ENCODE measurements at places on chromosomes 13 and 19.

DNA sequence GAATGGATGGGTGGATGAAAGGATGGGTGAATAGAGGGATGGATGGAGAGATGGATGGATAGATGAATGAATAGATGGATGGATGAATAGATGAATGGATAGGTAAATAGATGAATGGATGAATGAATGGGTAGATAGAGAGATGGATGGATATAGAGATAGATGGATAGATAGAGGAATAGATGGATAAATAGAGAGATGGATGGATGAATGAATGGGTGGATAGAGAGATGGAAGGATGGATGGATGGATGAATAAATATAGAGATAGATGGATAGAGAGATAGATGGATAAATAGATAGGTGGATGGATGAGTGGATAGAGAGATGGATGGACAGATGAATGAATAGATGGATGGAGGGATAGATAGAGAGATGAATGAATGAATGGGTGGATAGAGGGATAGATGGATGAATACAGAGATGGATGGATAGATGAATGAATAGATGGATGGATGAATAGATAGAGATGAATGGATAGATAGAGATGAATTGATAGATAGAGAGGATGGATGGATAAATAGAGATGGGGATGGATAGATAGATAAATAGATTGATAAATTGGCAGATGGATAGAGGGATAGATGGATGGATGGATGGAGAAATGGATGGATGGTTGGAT is 106.7 kb upstream of the SOX1 start:
- no peak for DNase-seq

GRCh38 chr13:28338006-28338574 is 156.8 kb downstream of the FLT1 start:
- no peak for DNase-seq

DNA sequence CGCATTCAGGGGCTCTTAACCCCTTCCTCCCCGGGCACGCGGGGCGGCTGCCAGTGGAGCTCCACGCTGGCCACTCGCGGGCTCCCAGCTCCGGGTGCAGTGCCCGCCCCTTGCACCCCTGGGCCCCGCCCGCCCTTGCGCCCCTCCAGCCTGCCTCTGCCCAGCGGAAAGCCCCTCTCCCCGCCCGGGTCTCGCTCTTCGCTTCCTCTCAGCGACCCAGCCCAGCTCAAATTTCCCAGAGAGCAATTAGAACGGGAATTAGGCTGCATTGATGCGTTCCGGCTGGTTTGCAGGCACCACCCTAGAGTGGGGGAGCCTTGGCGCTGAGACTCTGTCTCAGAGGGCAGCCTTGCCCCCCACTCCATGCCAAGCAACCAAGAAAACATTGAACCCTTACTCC is 1.8 kb upstream of the GSX1 start:
- DNase-seq: no peak

GRCh38 chr19:17419154-17419620 is 660 bp upstream of the MVB12A start:
- no peak for DNase-seq

GRCh38 chr19:34432797-34433196 is 4.6 kb downstream of the UBA2 start:
- DNase-seq: no peak

- no peak for DNase-seq
Observed at GRCh38 chr19:49422407-49423070, 702 bp downstream of the PTH2 start.

DNA sequence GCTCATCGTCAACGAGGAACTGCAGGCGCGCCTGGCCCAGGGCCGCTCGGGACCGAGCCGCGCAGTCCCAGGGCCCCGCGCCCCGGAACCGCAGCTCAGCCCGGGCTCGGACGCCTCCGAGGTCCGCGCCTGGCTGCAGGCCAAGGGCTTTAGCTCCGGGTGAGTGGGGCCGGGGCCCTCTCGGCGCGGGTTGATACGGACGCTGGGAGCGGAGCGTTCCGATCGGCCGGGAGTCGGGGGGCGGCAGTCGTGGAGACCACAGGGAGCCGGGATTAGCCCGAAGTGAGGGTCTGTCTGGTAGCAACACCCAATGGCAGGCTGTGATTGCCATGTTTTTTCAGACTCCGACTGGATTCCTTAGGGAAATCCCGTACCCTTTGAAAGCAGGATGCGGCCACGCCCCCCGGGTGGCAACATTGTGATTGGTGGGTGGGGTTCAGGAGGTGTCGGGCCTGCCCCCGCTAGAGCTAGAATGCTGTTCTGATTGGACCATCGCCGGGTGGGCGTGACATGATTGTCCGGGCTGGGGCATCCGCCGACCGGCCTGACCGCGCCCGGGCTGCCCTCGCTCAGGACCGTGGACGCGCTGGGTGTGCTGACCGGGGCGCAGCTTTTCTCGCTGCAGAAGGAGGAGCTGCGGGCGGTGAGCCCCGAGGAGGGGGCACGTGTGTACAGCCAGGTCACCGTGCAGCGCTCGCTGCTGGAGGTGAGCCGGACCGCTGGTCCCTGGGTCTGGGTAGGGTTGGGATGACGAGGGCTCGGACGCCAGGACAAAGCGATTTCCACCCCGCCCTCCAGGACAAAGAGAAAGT is 11.3 kb downstream of the EPS8L1 start:
- no peak for DNase-seq

- no peak for DNase-seq
Observed at GRCh38 chr19:53849237-53849676, 18.4 kb upstream of the MYADM start.

GRCh38 chr19:12202250-12202649 is 39.4 kb downstream of the ZNF136 start:
- DNase-seq: peak; percentile 39

GRCh38 chr13:23792680-23793079 is 96.5 kb downstream of the MIPEP start:
- no peak for DNase-seq

DNA sequence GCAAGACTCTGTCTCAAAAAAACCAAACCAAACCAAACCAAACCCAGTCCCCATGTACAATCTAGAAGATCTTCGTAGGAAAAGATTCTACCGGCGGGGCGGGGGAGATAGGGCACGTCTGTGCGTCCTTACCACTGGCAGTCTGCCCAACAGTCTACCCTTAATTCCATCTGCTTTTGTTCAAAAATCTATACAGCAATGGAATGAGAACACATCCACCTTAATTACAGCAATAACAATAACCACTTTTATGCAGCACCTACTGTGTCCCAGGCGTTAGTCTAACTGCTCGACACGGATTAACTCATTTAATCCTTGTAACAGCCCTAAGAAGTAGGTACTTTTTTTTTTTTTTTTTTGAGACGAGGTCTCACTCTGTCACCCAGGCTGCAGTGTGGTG is 2.5 kb upstream of the ATF5 start:
- no peak for DNase-seq
